ENCODE measurements at places on chromosomes 1 and 21.

GRCh38 chr21:41885341-41886024 is 6.3 kb upstream of the PRDM15 start:
- DNase-seq = no peak

DNA sequence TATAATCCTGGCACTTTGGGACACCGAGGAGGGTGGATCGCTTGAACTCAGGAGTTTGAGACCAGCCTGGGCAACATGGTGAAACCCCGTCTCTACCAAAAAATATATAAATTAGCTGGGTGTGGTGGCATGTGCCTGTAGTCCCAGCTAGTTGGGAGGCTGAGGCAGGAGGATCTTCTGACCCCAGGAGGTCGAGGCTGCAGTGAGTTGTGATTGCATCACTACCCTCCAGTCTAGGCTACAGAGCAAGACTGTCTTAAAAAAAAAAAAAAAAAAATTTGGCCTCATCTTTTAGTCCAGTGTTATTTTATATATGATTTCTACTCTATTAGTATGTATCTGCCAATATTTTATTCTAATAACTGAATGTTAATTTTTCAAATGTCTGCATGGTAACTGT is 59.7 kb downstream of the PPP2R5A start:
- no peak for DNase-seq

DNA sequence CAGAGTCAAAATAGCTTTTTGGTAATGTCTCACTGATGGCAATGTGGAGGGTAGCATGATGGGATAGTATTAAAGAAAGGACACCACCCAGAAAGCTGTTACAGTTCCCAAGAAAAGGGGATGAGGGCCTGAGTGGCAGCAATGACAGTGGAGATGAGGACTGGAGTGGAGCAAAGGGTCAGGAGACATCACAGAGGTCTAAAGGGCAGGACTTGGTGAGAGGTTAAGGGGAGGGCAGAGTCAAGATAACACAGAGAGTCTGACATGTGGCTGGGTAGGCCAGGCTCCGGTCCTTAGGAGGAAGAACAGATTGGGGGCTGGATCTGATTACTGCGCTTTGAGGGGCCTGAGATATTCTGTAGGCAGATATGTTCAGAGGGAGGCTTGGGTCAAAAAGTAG is 19.3 kb downstream of the ELF3 start:
- DNase-seq = no peak

DNA sequence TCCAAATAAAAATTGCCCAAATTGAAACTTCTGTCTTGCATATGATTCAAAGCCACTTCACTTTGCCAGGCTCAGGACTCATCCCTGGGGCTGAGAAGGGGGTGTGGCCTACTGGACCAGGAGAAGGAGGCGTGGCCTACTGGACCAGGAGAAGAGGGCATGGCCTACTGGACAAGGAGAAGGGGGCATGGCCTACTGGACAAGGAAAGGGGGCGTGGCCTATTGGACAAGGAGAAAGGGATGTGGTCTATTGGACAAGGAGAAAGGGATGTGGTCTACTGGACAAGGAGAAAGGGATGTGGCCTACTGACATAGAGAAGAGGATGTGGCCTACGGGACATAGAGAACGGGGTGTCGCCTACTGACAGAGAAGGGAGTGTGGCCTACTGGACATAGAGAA is 405.3 kb downstream of the RRAGC start:
- no peak for DNase-seq

- DNase-seq = no peak
These were observed 43.2 kb downstream of the ALG14 start for GRCh38 chr1:95029532-95029931.

DNA sequence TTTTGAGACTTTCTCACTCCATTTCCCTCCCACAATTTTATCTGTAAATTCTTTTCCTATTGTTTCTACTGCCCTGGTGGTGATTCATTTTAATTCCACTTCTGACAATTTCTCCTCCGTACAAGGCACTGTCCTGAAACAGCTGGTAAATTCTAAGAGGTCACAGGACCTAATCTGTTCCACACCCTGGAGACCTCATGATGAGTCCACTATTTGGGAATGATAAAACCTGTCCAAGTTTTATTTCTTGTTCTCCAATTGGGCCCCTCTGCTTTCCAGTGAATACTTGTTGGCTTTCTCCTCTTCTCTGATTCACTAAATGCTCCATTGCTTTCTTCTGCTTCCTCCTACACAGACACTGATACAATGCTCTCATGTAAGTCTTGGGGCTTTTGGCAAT is 343.1 kb upstream of the DUSP10 start:
- DNase-seq = no peak
